Omental fat pad (tissue), 4 donors: ENCODE measurements at places on chromosomes 3 and 15.

DNA sequence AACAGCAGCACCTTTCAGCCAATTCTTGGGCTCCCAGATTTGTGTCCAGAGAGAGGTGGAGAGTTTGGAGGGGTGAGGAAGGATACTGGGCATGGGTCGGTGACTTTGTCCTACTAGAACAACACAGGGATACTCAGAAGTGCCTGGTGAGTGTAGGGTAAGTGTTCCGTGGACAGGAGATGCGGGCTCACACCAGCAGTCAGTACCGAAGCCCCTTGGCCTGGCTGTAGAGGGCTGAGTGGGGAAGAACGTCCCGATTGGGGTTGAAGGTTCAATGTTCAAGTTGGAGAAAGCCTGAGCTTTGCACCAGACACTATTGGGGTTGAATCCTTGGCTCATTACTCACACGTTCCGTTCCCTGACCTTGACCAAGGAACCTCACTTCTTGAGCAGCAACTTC lies 40.8 kb upstream of the SLC6A11 start:
- DNase-seq: no peak

DNA sequence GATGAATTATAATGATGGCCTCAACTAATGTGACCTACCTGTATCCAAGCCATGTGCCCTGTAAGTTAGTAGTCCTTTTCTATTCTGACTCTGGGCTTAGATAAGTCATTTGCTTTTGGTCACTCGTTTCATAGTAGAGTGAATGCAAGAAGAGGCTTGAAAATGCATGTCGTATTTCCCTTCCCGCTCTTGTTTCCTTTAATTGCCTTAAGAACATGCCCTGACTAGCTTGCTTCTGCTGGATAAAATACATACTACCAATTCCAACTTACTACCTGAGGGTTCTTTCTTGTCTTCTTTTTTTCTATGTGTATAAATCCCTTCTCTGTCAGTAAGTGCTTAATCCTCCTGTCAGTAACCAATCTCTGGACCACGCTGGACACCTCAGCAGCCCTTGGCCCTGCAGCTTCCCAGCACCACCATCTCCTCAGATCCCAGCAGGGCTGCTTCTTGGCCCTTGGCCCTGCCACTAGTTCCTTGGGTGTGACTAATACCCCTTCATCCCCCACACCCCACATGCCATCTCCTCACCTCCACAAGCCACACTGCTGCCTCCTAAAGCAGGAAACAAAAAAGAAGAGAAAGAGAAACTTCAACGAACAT lies 771.7 kb downstream of the IGSF11 start:
- DNase-seq: no peak

- DNase-seq: no peak
Measured at GRCh38 chr15:56987286-56987685, 68.8 kb downstream of the TCF12 start.

- DNase-seq: no peak
Measured at GRCh38 chr3:19346759-19347158, 198.4 kb downstream of the KCNH8 start.

GRCh38 chr3:13785853-13786436 lies 93.9 kb downstream of the WNT7A start:
- no peak for DNase-seq

- no peak for DNase-seq
Measured at GRCh38 chr15:60374628-60375081, 23.1 kb downstream of the ANXA2 start.

DNA sequence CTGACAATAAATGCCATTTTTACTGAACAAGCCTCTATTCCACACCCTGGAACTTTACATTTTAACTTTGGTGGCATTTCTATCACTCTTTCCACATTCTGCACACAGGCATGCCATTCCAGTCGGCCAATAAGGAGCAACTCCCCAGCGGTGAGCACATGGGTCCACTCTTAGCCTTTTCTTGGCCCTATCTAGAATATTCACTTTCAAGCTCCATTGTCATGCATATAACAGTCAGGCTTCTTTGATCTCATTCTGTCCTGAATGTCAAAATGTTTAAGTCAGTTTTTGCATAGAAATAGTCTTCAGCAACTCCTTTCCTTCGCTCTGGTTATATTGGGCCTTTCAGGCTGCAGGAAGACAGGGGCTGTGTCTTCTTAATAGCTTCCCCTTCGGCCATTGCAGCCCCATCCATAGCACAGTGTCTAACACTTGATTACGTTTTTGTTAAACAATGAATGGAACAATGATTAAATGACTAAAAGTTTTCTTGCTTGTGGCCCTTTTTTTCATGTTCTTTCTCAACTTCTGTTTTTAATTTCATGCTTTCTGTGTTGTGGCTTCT lies 427.3 kb downstream of the MFSD1 start:
- DNase-seq: no peak

- no peak for DNase-seq
Measured at GRCh38 chr3:59839283-59839682, 789.5 kb upstream of the CFAP20DC start.

DNA sequence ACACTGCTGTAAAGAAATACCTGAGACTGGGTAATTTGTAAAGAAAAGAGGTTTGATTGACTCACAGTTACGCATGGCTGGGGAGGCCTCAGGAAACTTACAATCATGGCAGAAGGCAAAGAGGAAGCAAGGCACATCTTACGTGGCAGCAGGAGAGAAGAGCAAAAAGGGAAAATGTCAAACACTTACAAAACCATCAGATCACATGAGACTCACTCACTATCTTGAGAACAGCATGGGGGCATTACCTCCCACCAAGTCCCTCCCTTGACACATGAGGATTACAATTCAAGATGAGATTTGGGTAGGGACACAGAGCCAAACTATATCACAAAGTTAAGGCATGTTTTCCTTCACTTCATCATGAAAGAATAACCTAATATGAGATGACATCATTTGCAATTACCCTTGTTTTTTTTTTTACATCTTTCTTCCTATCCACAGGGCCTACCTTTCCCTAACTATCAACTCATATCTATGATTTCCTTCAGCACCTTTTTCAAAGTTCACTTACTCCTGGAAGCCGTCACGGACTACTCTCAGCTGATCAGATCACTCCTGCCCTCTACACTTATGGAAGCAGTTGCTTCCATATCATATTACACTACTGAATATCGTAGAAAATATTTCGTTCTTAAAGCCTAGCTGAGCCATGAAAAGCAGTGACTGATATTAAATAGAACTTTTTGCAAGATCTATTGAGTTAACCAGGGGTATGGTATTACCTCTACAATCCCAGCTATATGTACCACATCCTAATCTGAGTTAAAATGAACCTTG lies 25.5 kb upstream of the ATP8B4 start:
- no peak for DNase-seq

DNA sequence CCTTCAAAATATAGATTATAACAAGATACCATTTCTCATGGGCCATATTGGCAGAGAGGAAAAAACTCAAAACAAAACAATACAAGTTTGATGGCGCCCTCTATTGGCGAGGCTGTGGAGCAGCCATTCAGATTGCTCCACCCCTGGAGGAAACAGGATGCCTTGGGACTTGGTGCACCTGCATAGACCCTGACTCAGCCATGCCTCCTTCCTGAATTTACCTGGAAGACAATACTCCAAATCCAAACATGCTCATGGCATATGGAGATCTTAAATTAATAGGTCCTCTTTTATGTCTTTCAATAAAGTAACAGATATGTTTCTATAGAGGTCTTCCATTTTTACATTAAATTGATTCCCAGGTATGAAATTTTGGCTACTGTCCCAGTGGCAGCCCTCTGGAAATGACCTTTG lies 90.0 kb downstream of the APBA2 start:
- no peak for DNase-seq

- DNase-seq: no peak
Measured at GRCh38 chr3:114856835-114857234, 290.3 kb downstream of the ZBTB20 start.

DNA sequence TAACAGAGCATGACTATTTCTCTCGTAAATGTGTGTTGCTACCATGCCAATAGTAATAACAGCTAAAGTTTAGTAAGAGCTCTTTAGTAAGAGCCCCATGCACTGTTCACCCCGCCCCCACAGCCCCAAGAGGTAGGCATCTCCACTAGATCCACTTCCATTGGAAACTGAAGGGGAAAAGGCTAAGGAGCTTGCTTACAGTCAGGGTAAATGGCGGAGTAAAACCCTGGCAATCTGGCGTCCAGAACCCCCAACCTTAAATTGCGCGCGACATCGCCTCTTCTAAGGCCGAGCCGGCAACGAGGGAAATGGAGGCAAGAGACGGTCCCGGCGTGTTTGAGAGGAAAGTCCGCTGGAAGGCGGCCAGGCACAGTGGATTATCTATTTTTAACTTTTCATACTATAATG lies 654 bp upstream of the C3orf38 start:
- DNase-seq: no peak

GRCh38 chr3:106215047-106215446 lies 346.2 kb upstream of the CBLB start:
- no peak for DNase-seq

GRCh38 chr15:73174171-73174570 lies 121.9 kb downstream of the NEO1 start:
- DNase-seq: no peak

DNA sequence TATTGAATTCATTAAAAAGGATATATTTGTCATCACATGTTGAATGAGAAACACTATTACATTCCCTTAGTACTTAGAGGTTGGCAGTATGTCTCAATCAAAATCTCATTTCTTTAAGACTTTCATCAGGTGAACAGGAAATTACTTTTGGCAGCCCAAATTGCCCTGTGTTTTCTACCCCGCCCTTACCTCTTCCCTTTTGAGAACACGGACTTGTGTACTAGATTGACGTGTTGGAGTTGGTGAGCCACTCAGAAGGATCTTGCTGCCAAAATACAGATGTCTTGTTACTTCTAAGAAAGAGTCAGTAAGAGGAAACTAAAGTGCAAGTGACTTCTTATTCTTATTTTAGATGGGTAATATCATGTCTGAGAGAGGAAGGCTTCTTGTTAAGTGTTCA lies 386.9 kb downstream of the FEZF2 start:
- DNase-seq: no peak

DNA sequence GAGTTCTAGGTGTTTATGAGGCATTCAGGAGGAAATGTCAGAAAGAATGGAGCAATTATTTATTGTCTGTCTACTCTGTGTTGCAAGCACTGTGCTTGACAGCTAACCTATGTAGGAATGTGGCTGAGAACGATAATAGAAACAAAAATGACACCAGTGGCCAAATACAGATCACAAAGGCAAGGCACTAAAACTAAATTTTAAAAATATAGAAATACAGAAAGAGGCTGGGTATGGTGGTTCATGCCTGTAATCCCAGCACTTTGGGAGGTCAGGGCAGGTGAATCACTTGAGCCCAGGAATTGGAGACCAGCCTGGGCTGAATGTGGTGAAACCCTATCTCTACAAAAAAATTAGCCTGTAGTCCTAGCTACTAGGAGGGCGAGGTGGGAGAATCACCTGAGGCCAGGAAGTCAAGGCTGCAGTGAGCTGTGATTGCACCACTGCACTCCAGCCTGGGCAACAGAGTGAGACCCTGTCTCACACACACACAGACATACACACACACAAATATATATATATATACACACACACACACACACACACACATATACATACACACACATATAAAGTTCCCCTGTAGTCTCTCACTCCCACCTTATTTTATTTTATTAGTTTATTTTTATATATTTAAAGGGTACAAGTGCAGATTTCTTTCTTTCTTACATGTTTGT lies 6.0 kb downstream of the PRKCI start:
- no peak for DNase-seq

- DNase-seq: no peak
Measured at GRCh38 chr3:156298938-156299337, 178.6 kb downstream of the KCNAB1 start.

DNA sequence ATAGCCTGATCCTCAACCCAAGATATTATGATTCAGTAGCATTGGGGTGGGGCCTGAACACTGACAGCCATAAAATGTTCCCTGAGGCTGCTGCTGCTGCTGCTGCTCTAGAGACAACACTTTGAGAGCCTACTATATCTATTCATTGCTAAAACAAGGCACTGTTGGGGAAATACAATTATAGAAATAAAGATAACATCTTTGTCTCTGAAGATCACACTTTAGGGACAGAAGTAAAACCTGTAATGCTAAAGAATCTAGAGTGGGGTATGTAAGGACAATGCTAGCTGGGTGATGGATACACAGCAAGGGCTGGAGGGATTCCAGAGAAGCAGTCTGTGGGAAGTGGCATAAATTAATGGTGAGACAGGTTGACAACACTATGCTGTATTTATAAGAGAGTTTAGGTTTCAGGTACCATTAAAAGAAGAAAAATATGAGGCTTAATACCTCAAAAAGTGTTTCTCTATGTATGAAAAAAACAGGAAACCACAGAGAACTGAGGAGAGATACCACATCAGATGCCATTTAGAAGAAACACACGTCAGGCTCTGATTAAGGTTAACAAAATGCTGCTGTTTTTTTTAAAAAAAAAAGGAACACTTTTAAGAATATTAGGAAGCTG lies 115.9 kb downstream of the CBLB start:
- no peak for DNase-seq

DNA sequence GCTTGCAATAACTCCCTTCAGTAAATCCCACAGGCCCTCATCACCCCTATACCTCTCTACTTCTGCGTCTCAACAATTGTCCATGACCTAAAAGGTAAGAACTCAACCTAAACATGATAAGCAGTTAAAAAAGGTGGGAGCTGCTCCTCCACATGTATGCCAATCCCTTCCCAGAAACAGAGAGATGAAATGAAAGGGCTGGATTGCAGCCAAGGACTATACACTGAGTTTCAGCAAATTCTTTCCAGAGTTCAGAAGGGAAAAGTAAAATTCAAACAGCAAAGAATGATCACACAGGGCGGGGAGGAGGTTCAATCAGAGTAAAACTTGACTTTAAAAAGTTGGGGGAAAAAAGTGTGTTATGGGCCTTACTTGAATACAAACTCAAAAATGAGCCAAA lies 27.5 kb downstream of the PLOD2 start:
- no peak for DNase-seq

DNA sequence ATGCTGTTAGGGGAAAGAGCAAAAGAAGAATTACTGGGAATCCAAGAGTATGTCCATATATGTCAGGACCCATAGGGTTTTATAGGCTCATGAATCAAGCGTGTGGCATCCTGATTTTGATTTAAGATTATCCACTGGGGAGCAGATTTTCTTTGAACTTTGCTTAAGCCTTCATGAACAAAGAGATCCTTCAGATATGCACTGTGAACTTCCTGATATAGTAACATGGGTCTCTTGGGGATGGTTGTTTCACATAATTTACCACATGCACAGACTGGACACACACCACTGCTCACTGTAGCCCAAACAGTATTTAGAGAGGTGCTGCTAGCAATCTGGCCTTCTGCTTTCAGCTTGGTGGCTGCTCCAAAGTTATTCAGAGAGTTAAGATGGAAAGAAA lies 200.9 kb upstream of the ZPLD1 start:
- DNase-seq: no peak

- no peak for DNase-seq
Measured at GRCh38 chr3:13086531-13086981, 13.3 kb upstream of the IQSEC1 start.

GRCh38 chr3:132536442-132537153 lies 60.5 kb upstream of the ACKR4 start:
- no peak for DNase-seq

DNA sequence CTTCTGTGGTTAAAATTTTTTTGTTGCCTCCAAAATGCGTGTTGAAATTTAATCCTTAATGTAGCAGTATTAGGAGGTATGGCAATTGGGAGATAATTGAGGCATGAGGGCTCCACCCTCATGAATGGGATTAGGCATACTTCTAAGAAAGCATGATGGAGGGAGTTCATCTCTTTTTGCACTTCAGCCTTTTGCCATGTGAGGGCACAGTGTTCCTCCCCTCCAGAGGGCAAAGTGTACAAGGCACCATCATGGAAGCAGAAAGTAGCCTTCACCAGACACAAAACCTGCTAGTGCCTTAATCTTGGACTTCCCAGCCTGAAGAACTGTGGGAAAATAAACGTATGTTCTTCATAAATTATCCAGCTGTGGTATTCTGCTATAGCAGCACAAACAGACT lies 429.5 kb downstream of the ZIC1 start:
- no peak for DNase-seq
